IMR-90 (cell line): ENCODE measurements at places on chromosomes 3 and 15. TPM values are rescaled to one million over a fixed set of nuclear protein-coding genes. Genes with fewer than 3 reads are reported as not detected.

DNA sequence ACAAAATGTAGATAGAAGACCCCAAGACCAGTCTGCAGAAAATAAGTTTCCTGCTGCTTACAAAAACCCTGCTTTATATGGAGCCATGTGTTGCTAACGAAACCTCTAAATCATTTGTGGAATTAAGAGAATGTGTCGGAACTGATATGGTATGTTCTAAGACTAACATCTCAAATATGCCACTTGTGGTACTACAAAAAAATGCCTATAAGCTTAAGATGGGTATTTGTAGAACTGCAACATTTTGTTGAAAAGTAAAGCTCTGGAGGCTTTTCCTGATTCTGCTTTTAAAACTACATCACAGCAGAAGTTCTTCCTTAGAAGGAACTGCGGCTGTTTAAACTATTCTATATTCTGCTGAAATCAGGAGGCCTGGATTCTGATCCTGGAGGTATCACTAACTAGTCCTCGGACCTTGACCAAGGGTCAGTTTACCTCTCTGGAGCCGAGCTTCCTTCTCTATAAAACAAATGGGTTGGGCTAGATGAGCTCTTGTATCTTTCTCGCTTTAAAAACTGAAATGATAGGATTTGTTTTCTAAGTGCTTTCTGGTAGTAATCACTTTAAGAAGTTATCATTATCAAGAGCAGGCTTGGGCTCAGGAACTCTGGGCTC is 74.9 kb downstream of the RAD18 start:
- DNase-seq: peak; percentile 91

DNA sequence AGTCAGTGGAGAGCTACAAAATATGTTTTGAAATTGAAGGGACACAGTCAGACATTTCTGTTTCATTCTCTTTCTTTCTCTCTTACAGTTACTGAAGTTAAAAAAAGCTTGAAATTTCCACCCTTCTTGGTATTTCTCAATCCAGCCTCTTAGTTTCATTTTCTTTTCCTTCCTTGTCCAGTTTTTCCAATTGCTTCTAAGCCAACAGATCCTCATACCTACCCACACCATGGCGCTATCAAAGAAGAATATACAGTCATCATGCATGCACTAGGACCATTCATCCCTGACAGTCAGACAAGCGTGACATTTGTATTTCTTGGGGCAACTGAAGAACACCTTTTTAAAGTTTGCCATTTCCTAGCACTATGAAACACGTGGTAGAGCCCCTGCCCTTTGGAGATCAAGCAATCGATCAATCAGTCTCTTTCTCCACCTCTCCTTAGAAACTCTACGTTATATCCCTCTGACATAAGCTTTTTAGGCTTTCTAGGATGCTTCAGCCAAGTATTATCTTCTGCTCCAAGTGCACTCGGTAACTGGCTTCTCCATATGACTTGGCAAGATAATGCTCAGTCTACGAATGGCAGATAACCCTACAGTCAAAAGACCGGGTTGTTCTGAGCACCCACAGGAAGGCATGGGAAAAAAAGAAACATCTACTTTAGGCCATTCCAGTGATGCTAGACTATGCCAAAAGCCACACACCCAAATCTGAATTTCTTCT is 65.4 kb downstream of the FBN1 start:
- DNase-seq: peak; percentile 27

DNA sequence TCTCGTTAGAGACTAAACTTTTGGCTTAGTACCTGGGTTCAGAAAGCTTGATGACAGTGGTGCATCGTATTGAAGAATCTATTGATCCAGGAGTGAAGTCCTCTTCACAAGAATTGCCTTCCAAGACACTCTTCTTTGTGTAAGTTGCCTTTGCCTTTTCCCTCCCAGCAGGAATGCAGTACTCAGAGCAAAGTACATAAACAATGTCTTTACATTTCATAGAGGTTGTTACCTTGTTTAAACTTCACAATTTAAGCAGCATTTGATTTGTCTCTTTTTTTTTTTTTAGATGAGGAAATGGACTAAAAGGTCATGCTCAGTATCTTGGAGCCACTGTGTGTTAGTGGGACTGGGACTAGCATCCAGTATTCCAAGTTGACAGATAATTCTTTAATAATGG is 9.9 kb downstream of the RAB7A start:
- no peak for DNase-seq

The TMCO5A gene
- not detected in 2 replicates for polyA plus RNA-seq

The ZBBX gene
- not detected in 2 replicates for polyA plus RNA-seq

The ANKRD34C gene
- polyA plus RNA-seq: not detected in 2 replicates
